ENCODE measurements at places on chromosomes 16 and 17.

- no peak for DNase-seq
Measured at GRCh38 chr16:49608098-49608497, 234.5 kb downstream of the C16orf78 start.

DNA sequence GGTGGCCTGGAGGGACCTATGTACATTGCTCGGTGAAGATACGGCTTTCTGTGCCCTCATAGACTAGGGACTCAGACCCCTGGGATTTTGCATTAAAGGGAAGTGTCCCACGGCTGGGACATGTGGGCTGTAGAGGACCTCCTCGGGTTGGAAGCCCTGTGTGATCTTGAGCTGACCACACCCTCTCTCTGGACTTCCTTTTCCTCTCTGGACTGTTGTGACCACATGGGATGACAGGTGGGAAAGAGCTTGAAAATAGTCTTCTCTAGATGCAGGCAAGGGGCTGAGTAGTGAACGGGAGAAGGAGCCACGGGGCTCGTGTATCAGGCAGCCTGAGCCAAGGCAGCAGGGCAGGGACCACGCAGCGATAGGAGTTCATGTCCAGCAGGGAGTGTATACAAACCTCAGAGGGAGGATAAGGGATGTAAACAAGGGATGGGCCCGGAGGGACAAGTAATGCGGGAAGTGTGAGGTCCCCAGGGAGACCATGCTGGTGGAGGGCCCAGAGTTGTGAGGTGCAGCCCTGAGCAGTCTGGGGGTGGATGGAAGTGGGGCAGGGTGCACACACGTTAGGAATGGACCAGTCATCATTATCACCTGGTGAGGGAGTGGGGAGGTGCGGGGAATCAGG, 4.5 kb upstream of the SLC4A1 start:
- no peak for DNase-seq

DNA sequence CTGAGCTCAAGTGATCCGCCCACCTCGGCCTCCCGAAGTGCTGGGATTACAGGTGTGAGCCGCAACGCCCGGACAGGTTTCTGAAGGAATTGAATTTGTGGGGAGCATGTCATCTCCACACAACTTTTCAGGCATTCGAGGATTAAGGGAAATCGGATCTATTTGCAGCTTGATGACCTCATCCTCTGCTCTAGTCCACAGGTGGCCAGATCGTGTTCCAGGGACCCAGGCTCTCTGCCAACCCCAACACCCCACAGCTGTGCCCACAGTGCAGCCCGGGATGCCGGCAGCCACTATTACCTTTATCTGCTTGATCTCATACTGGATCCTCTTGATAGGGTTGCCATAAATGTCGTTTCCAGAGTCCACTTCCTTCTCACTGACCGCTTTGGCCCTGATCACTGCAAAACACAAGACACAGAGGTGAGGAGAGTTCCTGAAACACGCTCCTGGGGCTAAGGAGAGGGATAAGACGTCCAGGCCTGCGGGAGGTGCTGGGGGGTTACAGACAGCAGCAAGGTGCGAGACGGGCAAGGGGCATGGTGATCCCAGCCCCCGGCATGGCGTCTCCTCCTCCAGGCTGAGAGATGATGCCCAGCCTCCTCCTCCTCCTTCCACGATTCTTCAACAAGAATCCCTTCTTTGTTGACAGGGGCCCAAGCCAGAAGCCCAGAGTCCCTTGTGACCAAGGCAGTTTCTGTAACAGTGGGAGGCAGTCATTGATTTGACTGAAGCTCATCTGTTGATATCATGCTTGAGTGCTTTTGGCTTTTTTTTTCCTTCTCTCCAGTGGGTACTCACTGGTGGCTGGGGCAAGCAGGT, 29.3 kb downstream of the CEP295NL start:
- no peak for DNase-seq

DNA sequence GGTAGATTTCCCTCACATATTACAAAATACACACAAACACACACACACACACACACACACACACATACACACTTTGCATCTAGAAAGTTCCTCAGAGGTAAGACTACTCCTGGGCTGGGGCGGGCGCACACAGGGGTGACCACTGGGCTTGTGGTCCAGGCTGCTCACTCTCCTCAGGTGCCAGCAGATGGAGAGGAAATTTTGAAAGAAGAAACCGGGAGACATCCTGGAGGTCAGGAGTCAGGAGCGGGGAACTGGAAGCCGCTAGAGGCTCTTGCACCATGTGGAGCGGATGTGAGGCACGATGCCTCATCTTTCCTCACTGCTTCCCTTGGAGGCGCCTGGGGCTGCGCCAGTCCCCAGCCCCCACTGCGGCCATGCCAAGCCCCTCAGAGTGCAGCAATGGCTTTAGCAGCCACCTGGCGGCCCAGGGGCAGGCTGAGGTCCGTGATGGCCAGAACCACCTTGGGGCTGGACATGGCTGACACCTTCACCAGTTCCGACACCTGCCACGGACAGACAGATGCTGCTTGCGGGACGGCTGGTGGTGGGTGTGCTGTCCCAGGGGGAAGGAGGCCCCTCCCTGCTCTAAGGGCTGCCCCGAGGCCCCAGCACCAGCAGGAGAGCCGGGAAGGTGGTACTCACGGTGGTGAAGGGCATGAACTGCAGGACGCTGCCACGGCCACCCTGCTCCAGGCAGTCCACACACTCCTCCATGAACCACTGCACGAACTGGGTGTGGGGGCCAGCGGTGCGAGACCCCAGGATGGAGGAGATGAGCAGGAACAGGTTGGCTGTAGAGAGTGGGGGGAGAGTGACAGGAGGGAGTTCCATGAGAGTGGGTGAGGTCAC, 4.1 kb downstream of the CSF3 start:
- no peak for DNase-seq

DNA sequence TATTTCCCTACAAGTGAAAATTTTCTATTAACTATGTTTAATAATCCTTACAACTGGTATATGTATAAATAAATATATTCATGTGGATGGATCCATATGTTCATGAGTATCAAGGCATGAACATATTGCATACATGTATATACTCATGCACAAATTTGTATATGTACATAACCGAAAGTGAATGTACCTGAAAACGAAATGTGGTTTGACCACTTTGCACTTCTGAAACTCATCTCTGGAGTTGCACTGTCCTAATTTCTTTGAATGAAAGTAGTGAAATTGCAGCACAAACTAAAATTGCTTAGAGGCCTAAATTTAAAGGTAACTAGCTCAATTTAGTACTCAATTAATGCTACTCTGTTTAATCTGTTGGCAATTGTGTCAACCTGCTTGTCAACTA, 27.4 kb upstream of the GNAO1 start:
- no peak for DNase-seq

GRCh38 chr16:27330542-27330941, 16.8 kb downstream of the IL4R start:
- no peak for DNase-seq

- no peak for DNase-seq
Measured at GRCh38 chr17:61770752-61771533, 92.4 kb downstream of the BRIP1 start.

GRCh38 chr17:57213180-57213825, 43.0 kb upstream of the MSI2 start:
- no peak for DNase-seq

DNA sequence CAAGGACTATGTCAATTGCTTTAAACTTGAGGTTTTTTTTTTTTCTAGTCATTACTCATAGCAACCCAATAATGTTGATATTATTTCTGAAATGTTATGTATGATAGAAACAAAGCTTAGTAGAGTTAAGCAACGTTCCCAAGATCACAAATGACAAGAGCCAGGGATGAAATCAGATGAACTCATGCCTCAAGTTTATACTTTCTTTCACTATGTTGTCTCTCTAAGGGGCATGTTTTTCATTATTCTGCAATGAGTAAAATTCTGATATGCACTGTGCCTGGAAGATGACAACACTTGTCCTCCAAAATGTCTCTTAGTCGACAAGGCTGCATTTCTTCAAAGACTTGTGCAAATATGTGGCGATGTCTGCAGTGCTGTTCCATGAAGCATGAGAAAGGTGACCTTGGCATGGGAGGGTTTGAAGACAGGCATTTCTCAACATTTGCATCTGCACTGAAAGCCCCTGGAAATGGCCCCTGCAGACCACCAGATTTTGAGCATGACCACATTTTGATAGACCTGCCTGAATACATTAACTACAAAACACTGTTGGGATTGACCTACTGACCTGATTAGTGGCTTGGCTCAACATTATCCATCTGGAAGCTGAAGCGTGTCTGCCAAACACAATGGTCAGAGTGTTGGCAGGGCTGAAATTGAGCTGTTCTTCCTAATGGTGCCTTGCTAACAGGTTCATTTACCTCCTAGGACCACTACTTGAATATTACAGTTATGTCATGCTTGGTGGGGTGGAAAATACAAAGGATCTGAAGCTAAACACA, 1027.5 kb downstream of the CDH11 start:
- no peak for DNase-seq

DNA sequence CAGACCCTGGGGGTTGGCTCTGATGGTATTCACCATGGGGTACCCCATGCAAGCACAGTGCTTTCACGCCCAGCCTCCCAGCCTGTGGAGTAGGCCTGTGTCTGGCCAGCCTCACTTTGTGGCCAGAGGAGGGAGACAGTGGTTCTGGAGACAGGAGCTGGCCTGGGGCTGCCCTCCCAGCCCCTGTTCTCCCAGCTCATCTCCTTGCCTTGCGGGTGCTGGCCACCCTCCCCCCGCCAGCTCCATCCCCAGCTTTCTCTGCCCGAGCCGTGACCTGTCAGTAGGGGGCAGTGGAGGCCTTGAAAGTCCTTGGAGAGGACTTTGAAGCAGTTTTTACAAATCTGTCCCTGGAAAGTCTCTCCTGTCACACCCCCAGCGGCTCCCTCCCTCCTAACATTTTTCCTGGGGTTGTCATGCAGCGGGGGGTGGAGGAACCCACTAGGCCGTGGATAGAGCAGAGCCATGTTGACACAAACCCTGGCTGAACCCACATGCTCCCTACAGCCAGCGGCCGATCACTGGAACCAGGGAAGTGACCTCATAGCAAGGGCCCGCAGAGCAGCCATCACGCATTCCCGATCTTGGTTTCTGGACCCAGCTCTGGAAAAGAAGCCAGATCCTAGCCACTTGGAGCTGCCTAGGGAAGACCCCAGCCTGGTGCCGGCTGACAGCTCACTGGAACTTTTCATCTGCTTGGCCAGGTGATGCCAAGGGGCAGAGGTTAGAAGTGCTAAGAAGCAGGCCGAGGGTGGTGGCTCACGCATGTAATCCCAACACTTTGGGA, 289.4 kb downstream of the SEC14L1 start:
- peak; percentile 87 for DNase-seq

DNA sequence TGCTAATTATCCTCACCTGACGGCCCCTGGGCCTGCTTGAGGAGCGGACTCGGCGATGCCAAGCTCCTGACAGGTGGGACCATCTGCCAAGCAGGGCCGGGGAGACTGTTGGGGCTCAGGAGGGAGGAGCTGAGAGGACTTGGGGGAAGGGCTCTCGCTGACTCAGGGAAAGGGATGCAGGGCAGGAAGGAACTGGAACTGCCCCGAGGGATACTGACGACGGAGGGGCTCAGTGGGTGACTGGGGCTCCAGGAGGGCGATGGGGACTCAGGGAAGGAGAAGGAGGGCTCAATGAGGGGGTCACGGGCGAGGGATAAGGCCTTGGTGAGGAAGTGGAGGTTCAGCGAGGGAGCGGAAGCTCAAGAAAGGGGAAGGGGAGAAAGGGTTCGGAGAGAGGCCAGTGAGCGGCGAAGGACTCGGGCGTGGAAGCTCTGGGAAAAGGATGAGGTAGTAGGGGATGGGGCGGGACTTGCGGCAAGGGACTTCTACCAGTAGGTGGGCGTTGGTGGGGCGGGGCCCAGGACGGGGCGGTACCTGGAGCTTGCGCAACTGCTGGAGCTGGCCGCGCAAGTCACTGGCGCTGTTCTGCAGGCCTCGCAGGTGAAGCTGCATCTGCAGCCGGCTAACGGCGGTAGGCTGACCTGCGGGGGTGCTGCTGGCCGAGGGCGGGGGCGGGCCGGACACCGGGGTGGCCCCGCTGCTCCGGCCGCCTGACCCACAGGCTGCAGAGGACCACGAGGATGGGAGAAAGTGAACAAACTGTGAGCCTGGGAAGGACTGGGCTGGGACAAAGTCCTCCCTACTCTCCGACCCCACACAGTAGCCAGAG, 46.5 kb downstream of the SRCIN1 start:
- peak; percentile 95 for DNase-seq

DNA sequence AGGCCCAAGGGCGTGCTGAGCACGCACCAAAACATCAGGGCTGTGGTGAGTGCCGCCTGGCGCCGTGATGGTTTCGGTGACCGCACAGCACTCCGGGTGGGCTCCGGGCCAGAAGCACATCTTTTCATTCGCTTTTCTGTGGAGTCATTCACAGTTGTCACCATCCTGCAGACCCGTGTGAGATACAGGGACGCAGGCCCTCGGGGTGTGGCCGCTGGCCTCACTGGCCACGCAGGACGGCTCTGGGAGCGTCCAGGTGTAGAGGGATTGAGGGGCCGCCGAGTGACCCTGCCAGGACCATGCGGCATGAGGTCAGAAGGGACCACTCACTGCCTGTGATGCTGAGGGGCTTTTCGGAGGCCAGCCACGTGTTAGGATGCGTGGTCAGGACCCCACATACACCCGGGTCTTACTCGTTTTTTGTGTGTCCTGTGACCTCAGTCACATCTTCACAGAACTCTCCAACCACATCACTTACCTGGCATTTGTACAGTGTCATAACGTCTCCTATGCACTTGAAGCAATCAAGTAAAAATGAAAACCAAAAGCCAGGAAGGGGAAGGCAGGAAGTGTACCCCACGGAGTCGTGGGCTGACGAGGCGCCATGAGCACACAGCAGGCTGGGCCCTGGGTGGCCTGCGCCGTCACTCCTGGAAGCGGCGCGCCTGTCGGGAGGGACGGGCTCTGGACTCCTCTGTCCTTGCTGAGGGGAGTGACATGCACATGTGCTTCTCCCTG, 7.8 kb downstream of the ACSF3 start:
- no peak for DNase-seq

GRCh38 chr17:7352503-7352889, 534 bp downstream of the KCTD11 start:
- no peak for DNase-seq

GRCh38 chr17:74441537-74441936, 9.6 kb downstream of the GPRC5C start:
- no peak for DNase-seq

- no peak for DNase-seq
Measured at GRCh38 chr16:25434064-25434463, 176.4 kb upstream of the ZKSCAN2 start.

DNA sequence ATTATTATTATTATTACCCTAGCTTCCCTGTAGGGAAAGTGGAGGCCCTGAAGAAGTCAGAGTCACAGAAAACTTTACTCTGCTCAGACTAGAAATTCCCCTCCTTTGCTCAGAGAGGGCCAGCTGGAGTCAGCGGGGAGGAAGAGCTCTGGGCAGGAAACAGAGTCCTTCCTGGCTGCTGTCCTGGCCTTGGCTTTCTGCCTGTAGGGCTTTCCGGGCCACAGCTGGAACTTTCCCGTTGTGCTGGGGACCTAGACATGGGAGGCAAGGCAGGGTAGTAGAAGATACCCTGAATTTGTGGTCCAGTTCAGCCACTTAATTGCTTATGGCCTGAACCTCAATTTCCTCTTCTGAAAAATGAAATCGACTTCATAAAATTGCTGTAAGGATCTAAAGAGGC, 14.0 kb upstream of the CCL2 start:
- DNase-seq: no peak

- DNase-seq: no peak
Measured at GRCh38 chr16:19437280-19437679, 19.6 kb downstream of the TMC5 start.
